Karpas-422 (cell line): ENCODE measurements at places on chromosomes 3 and 15.

GRCh38 chr3:54447427-54447826 lies 325.1 kb downstream of the CACNA2D3 start:
- DNase-seq, result no peak

GRCh38 chr15:74156678-74157411 lies 16.7 kb upstream of the ISLR start:
- DNase-seq, result no peak

DNA sequence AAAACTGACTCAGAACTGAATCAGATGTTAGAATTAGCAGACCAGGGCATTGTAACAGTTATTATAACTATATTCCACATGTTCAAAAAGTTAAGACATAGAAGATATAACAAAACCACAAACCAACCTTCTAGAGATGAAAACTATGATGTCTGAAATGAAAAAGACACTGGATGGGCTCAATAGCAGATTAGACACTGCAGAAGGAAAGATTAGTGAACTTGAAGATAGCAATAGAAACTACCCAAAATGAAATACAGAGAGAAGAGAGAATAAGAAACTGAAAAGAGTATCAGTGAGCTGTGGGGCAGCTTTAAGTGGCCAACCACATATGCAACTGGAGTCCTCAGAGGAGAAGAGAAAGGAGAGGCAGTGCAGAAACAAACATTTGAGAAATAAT lies 132.0 kb upstream of the ATP2B2 start:
- DNase-seq, result no peak

DNA sequence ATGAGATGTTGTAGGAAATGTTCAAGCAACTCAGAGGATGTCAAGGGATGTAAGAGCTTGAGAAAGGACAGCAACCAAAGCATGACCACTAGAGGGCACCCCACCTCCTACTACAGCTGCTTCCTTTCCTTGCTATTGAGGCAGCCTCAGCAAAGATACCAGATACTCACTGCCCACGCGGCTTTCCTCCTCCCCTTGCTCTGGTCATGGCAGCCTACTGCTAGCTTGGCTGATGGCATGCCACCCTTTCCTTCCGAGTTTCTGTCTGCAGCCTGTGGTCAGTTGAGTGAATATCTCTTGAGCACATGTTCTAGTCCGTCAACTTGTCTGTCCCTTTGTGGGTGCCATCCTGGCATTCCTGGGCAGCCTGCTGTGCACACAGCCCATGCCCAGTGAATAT lies 4.4 kb upstream of the CXCR6 start:
- peak; percentile 93 for DNase-seq

GRCh38 chr3:114892131-114892879 lies 254.8 kb downstream of the ZBTB20 start:
- no peak for DNase-seq

- no peak for DNase-seq
These were observed 97.8 kb downstream of the AQP9 start for GRCh38 chr15:58235961-58236360.

DNA sequence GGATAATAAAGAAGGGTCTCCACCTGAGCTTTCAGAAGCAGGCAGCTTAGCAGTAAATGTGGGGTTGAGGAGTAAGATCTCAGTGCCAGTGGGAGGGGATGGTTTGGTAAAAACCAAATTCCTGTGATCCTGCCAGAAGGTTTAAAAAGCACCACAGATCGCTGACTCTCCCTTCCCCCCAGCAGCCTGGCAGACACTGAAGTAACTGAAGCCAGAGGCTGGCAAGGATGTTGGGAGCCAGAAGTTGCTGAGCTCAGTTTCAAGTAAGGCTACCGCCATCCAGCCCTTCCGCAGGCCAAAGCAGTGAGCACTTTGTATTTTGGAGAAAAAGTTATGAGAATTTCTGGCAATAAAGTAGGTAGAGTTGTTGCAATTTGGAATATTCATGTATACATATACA lies 246.4 kb downstream of the ZNF621 start:
- no peak for DNase-seq

GRCh38 chr3:64188810-64189560 lies 36.3 kb downstream of the PRICKLE2 start:
- DNase-seq, result no peak

GRCh38 chr3:187900993-187901755 lies 155.9 kb upstream of the BCL6 start:
- peak; percentile 99 for DNase-seq

- no peak for DNase-seq
These were observed 99.3 kb downstream of the SENP2 start for GRCh38 chr3:185685231-185686035.

- DNase-seq, result no peak
These were observed 13.1 kb downstream of the ARIH1 start for GRCh38 chr15:72487070-72487797.

GRCh38 chr3:177733233-177733632 lies 536.0 kb upstream of the TBL1XR1 start:
- DNase-seq, result no peak

DNA sequence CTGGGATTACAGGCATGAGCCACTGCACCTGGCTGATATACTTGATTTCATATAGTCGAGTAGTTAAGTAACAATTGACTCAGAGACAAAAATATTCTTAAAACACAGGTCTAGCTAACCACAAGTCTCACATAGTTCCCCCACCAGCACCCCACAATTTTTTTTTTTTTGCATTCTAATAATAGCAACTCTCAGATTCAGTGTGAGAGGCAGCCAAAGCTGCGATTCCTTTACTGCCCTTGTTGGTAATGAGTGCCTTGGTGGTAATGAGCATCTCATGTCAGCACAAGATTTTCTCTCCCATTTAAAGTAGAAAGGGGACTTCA lies 72.5 kb downstream of the WWTR1 start:
- DNase-seq, result no peak

GRCh38 chr3:184741259-184741556 lies 29.3 kb upstream of the MAGEF1 start:
- DNase-seq, result no peak

GRCh38 chr3:31227131-31227562 lies 305.6 kb upstream of the STT3B start:
- peak; percentile 60 for DNase-seq

- no peak for DNase-seq
These were observed 5.0 kb downstream of the NR2F2 start for GRCh38 chr15:96335411-96336024.

DNA sequence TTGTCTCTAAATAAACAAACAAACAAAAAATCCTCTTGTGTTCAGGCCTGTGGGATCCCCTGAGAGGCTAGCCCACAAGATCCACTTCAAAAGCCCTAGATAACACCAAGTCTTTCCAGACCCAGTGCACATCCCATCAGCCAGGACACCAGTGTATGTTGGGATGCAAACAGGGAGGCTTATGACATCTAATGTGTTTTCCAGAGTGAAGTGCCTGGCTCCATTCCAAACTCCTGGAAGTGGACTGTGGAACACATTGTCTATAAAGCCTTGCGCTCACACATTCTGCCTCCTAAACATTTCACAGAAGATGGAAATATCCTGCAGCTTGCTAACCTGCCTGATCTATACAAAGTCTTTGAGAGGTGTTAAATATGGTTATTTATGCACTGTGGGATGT lies 57.0 kb downstream of the MLH1 start:
- DNase-seq, result no peak

DNA sequence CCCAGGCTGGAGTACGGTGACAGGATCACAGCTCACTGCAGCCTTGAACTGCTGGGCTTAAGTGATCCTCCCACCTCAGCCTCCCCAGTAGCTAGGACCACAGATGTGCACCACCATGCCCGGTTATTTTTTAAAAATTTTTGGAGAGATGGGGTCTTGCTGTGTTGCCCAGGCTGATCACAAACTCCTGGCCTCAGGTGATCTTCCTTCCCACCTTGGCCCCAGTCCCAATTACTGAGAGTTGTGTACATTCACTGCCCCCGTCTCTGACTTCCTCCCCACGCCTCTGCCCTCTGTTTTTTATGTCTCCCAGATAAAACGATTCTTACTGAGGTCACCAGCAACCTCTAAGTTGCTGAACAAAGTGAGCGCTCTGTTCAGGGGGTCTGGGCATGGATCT lies 87.7 kb downstream of the LINGO1 start:
- DNase-seq, result no peak

- peak; percentile 57 for DNase-seq
These were observed 40.7 kb downstream of the MYRIP start for GRCh38 chr3:39849992-39850715.

GRCh38 chr3:20574746-20575145 lies 388.7 kb upstream of the SGO1 start:
- DNase-seq, result no peak

DNA sequence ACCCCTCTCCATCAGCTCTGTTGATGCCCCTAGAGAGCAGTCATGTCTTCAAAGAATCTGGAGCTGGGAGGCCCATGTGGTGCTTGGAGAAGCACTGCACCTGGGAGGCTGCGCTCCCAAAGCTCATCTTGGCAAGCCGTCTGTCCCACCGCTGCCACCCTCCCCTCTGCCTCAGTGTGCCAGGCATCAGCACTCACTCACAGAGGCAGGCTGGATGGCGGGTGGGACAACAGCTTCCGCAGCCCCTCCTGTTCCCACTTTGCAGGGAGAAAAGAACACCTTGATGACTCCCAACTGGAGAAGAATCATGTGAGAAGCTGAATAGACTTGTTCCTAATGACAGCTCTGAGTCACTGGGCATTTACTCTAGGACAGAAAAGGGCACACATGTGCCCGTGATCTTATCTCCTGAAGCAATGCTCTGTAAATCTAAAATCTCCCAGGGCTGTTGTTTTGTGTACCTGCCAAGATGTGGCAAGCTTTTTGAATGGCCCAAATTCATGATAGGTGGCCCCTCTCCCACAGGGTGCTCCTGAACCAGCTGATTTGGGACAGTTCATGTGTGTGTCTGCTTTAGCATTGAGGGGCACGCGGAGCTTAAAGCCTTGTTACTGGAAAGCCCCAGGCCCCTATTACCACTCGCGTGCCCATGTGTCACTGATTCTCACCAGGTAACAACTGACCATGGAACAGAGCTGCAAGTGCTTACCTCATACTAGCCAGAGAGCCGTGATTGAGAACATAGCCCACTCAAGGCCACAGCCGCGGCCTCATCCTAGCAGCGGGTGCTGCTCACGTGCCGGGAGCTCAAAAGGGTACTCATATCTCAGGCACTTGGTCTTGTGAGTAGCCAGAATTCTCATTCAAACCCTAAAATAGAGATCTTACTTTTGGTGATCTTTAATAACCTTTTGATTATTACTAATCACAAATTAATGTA lies 104.4 kb downstream of the DNAJB8 start:
- no peak for DNase-seq

DNA sequence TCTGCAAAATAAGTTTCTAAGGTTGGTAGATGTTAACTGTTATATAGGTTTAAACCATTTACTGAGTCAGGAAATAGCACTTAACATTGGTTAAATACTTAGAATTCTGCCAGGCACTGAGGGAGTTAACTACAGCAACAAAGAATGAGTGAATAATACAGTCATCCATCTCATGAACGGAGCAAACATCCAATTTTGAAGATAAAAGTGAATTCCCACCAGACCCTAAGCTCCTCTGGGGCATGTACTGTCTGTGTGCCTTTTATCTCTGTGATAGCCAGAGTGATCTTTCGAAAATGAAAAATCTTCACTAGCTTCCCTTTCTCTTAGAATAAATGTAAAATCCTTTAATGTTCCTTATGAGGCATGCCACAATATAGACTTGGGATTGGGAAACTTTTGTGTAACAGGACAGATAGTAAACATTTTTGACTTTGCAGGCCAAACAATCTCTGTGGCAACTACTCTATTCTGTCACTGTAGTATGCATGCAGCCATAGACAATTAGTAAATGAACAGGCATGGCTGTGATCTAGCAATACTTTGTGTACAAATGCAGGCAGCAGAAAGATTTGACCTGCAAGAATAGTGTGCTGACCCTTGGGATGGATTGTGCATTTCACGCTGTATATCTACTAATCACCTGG lies 294.5 kb upstream of the LMCD1 start:
- DNase-seq, result no peak

- DNase-seq, result no peak
These were observed 178.1 kb downstream of the LPP start for GRCh38 chr3:188332085-188332484.

GRCh38 chr15:68639926-68640600 lies 61.3 kb downstream of the CORO2B start:
- no peak for DNase-seq

DNA sequence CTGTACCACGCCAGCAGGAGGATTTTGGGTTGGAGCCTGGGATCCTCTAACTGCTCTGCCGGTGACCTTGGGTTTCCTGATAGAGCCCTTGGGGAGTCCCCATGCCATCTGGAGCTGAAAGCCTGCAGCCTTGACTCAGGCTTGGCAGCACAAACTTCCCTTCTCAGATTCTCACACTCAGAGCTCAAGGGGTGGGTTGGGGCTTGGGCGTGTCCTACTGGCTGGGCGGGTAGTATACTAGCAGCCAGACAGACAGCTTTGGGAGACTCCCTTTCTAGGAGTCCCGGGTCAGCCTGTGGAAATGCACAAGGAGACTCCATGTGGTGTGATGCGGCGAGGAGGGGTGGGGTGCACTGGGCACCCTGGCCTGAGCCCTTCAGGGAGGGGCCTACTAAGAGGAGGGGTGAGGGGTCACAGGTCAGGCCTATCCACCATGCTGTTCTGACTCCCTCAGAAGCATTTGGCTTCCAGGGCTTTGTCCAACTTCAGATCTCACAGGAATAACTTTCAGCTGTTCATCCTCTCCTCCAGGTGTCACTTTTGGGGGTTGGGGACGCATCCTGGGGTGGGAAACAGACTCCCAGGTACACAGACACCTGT lies 21.6 kb upstream of the PLXNA1 start:
- no peak for DNase-seq

- DNase-seq, result no peak
These were observed 328.2 kb downstream of the TIGIT start for GRCh38 chr3:114622001-114622400.

DNA sequence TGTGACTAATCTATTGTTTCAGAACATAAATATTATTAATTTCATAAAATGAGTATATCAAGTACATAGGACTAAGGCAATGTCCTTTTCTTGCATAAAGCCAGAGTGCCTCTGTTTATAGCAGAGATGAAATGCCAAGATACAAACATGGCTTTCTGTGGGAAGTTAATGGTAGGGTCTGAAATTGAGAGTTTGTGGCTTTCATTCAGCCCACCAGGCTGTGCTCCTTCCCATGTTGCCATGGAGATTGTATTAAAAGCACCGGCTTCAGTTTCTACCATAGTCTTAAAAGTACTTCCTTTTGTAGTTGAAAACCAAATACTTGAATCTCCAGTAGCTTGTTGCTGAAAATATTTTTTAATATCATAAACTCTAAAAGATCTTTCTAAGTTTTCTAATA lies 114.0 kb downstream of the LRRC28 start:
- no peak for DNase-seq

GRCh38 chr15:88012233-88012632 lies 244.3 kb downstream of the NTRK3 start:
- no peak for DNase-seq
